ENCODE measurements at places on chromosomes 16 and 17.

DNA sequence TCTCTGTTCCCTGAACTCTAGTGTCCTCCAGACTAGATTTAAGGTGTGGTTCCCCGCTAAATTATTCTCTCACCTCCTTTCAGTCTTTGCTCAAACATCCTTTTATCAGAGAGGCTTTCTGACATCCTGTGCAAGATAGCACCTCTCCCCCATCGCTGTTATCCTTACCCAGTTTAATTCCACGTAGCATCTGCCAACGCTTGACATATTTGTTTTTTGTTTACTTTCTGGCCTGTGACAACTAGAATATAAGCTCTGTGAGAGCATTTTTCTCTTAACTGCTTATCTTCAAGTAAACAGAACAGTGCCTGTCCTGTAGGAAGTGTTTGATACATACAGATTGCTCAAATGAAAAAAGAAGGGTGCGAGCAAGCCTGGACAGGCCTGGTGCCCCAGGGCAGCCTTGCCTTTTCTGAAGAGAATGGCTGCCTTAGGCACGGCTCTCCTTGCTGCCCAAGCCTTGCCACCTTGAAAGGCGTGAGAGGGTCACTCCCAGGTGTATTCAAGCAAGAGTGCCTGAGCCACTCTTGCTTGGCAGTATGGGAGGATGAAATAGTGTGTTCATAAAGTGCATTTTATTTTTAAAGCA is 9.7 kb downstream of the DYNLL2 start:
- no peak for ATAC-seq

- ATAC-seq, result no peak
These were observed 45.7 kb upstream of the CSNK2A2 start for GRCh38 chr16:58243528-58244004.

DNA sequence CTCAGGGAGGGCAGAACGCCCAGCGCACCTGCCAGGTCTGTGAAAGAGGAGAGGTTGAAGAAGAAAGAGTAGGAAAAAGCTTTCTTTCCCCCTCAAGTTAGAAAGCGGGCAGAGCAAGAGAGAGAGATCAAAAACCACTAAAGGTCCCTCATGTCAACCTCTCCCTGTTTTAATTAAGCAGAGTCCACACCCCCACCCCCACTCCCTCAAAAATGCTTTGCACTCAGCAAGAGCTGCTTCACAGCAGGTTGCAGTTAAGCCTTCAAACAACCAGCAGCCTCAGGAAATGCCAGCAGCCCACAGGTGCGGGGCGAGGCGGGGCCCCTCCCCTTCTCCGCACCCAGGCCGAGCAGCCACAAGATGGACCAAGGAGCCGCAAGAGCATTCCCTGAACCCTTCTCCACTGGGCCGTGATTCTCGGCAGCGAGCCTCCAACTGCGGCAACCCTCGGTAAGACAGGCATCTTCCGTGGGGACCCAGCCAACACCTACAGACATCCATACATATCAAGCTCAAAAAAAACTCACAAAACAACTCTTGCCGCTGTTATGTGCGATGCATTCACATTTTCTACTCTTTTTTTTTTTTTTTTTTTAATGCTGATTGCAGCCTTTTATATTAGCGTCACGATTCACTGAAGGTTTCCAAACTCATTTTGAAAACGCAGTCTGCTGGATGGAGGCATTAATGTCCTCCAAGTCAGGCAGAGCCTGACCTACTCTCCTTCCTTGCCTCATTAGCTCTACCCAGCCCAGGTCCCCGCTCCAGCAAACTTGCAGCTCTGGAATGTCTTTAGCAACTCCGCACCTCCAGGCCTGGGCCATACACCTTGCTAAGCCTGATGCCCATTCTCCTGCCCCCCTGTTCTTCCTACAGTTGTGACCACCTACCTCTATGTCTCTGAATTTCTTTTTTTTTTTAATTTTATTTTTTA is 66.1 kb downstream of the AXIN2 start:
- ATAC-seq, result no peak

DNA sequence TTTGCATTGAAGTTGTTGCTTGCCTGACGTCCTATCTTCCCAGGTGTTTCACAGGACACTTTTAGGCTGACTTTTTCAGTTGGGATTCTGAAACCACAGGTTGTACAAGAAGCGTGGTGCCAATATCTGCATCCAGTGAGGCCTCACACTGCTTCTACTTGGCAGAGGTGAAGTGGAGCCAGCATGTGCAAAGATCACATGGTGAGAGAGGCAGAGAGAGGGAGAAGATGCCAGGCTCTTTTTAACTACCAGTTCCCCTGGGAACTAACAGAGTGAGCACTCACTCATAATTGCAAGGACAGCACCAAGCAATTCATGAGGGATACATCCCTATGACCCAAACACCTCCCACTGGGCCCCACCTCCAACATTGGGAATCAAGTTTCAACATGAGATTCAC is 5.8 kb upstream of the ABCA6 start:
- ATAC-seq, result no peak

DNA sequence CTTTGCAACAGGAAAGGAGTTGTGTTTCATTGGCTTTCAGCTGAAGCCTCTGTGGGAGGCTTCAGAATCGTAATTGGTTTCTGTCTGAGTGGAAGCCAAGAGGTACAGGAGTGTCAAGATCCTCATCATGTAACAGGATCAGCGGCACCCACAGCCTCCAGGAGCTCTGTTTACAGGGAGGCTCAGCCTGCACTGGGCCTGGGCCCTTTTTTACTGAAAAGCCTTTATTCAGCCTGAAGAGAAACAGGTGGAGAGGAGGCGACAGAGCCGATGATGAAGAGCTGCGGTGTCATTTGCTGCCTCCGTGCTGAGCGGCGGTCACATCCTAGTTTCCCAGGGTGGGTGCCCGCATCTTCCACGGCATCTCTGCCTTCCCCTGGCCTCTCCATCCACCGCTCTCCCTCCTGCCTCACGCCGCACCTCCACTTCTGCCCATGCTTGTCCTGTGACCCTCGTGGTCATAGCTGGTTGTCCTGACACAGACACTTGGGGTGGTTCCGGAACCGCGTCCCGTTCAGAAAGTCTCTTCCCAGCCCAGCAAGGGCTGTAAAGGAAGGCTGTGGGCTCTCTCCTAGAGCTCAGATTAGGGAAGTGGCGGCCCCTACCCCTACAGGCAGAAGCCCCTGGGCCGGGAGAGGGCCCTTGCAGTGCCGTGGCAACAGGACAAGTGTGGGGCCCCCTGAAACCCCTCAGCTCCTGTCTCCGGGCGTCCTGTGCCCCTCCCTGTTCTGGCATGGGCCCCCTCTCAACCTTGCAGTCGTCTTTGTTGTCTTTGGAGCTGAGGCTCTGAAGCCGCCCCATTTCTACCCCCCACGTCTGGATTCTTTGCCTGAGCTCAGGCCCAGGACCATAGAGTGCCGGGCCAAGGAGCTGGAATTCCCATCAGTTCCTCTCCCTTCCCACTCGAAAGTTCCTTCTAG is 53.9 kb upstream of the CHMP6 start:
- no peak for ATAC-seq

GRCh38 chr17:68255731-68256538 is 8.1 kb downstream of the AMZ2 start:
- ATAC-seq, result no peak

DNA sequence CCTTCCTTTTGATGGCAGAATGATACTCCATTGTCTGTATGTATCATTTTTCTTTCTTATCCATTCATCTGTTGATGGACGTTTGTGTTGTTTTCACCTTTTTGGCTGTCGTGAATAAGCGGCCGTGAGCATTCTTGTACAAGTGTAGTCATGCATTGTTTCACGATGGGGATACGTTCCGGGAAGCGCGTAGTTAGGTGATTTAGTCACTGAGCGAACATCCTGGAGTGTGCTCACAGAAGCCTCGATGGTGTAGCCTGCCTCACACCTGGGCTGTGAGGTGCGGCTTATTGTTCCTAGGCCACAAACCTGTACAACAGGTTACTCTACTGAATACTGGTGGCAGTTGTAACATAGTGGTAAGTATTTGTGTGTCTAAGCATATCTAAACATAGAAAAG is 136.5 kb downstream of the CMIP start:
- no peak for ATAC-seq

GRCh38 chr17:1764284-1764683 is 2.4 kb downstream of the SERPINF1 start:
- ATAC-seq, result peak; percentile 21

DNA sequence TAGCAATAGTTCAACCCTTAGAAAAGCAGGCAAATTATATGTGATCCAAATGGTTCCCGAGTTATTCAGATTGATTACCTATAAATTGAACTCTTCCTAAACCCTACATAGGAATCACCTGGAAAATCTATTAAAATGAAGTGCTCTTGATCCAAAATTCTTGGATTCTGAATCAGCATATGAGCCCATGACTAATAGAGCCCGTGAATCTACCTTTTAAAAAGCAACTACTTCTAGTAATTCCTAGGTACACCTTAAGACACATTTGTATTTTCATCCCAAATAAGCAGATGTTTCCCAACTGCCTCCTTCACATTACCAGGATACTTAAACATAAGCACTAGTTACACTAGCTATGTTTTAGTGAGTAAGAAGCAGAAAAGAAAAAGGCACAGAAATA is 1171.0 kb upstream of the GOT2 start:
- ATAC-seq, result no peak

DNA sequence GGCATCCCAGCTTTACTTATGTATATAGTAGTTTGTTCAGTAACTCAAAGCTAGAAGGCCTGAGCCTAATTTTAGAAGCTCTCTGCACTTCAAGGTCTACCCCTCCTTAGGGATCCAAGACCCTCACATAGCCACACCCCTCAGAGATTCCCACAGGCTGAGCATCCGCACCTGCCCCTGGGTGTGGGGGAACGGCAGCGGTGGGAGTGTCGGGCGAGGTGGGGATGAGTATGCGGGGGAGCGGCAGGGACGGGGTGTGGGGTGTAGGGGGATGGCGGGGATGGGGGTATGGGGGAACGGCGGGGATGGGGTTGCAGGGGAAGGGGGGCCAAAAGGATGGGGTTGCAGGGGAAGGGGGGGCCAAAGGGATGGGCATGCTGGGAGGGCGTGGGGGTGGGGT is 24.9 kb upstream of the BEAN1 start:
- ATAC-seq, result no peak

DNA sequence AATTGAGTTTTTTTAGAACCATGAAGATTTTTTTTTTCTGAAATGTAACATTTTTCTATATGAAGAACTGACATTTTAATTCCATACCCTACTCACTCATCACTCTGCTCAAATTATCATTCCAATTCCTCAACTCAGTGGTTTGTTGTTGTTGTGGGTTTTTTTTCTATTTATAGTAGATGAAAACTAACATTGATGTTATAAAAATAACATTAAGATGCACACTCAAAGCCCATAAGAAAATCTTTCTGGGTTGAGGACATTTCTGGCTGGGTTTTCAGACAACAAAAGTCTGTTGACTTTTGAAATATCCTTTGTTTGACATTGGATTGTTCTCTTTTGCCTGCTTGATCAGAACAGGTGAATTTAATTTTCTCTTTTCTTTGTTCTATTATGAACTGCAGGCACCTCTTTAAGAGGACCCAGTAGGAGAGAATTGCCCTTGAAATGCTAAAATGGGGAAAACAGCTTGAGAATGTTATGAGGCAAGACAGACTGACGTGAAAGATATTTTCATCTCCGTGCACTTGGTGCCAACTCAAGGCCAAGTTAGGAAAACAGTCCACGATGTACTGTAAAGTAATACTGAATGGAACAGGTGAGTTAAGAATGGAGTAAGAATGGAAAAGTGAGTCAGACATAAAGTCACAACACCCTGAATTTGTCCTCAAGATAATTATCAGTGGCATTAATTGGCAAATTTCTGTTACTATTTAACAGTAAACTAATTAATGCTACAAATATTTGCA is 16.1 kb upstream of the ABCA5 start:
- ATAC-seq, result no peak

DNA sequence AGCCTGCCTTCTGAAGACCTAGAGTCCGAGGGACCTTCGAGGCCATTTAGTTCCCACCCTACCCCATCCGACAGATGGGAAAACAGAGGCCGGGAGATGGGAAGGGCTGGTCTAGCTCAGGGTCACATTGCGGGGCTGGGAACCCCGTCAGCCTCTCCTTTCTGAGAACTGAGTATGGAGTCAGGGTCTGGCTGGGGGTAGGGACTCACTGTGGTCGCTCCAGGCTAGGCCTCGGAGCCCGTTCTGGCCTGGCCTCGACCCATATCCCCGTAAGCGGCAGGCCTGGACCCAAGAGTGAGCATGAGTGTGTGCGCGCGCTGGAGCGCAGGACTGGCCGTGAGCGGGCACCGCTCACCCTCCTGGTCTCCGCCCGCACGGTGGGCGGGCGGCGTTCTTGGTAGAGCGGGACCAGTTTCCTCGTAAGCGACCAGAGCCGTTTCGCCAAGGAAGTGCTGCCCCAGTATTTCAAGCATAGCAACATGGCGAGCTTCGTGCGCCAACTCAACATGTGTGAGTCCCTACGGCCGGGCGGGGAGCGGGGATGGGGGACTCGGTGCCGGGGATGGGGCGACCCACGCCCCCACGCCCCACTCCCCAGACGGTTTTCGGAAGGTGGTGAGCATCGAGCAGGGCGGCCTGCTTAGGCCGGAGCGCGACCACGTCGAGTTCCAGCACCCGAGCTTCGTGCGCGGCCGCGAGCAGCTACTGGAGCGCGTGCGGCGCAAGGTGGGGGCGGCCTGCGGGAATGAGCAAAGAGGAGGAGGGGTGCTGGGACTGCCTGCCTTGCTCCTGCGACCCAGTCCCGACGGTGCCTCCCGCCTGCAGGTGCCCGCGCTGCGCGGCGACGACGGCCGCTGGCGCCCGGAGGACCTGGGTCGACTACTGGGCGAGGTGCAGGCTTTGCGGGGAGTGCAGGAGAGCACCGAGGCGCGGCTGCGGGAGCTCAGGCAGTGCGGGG is 855 bp downstream of the HSF4 start:
- no peak for ATAC-seq

- ATAC-seq, result no peak
These were observed 26.9 kb downstream of the LDHD start for GRCh38 chr16:75089486-75090202.

DNA sequence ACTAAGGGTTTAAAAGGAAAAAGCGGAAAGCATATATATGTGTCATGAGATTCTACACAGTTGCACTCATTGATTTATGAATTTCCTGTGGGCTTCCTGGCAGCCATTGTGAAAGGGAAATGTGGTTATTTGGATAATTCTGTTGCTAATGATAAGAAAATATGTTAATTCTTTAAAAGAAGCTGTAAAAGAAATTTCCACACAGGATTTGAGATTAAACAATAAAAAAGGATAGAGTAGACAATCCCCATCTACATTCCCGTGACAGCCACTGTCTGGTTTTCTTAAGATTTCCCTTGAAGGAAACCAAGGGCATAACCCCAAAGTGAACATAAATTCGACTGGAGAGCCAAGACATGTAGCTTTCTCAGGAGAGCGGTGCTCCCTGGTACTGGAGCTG is 397.5 kb downstream of the CPPED1 start:
- ATAC-seq, result no peak

GRCh38 chr17:81863833-81864768 is 3.8 kb upstream of the P4HB start:
- no peak for ATAC-seq

All from SK-N-SH treated with all-trans-retinoic acid at 6 μM for 48 hours (cell line).